ENCODE measurements at places on chromosomes 4 and X. TPM values are rescaled to one million over a fixed set of nuclear protein-coding genes. Genes with fewer than 3 reads are reported as not detected.

GRIA2 gene
- 339 TPM for total RNA-seq

RIBC1 gene
- total RNA-seq, result 0.41 TPM

CTAG1A gene
- not detected for total RNA-seq

NSUN7 gene
- 11.0 TPM for total RNA-seq

AR gene
- 0.41 TPM for total RNA-seq
